ENCODE measurements at places on chromosomes 13 and 19.

- DNase-seq = no peak
Observed at GRCh38 chr13:25069236-25069635, 26.7 kb upstream of the PABPC3 start.

DNA sequence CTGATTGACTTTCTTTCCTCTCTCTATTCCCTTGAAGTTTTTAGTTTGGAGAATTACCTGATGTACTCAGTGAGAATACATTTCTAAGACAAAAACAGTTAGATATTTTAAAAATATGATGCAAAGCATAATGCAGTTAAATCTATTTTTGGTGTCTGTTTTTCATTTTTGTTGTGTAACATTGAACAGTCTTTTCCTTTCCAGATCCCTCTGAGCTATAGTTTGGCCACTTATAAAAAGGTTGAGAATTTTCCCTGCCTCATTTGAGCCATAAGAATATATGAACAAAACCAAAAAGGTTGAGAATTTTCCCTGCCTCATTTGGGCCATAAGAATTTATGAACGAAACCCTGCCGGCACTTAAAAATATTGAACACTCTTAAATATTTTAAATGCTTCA, 57.0 kb upstream of the IPO5 start:
- no peak for DNase-seq

GRCh38 chr19:44748426-44749254, at the start of gene BCL3:
Gene BCL3 (plus strand): TSS chr19:44748708. CDS start chr19:44748791, 83 bp downstream.
- DNase-seq = peak; percentile 61

- no peak for DNase-seq
Observed at GRCh38 chr13:28654276-28654675, 4.7 kb upstream of the POMP start.

- DNase-seq = no peak
Observed at GRCh38 chr13:96848286-96848685, 146.0 kb downstream of the OXGR1 start.

- no peak for DNase-seq
Observed at GRCh38 chr13:104584481-104584880, 1518.3 kb upstream of the SLC10A2 start.

GRCh38 chr13:26480246-26480855, 77.1 kb upstream of the WASF3 start:
- DNase-seq = no peak

DNA sequence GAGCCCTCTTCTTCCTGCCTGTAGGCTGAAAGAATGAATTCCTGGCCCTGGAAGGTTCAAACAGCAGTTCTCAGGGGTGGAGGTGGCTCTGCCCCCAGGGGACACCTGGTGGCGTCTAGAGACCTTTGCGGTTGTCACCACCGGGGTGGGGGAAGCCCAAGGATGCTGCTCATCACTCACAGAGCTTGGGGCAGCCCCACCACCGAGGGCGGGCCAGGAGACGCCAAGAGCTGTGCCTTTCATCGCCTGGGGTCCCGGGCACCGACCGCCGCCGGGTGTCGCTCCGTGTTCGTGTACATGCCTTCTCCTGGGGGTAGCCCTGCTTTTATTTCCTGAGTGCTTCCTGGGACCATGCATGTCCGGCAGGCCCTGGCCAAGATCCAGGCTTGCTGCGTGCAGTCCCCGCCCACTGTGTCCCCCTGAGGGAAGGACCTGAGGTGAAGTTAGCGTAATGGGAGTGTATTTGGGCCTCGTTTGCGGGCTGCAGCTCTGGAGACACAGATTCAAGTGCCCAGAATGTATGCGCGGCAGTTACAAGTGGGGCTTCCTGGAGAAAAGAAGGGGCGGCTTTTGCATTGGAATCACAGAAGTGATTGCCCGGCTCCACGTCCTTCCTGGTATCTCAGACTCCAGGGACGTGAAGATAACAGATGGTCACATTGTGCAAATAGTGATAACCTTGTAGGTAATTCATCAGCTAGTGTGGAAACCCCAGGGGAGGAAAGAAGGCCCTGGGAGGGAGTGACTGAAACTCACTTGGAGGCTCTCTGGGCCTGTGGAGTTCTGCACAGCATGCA, 7.8 kb downstream of the DOT1L start:
- peak; percentile 82 for DNase-seq

DNA sequence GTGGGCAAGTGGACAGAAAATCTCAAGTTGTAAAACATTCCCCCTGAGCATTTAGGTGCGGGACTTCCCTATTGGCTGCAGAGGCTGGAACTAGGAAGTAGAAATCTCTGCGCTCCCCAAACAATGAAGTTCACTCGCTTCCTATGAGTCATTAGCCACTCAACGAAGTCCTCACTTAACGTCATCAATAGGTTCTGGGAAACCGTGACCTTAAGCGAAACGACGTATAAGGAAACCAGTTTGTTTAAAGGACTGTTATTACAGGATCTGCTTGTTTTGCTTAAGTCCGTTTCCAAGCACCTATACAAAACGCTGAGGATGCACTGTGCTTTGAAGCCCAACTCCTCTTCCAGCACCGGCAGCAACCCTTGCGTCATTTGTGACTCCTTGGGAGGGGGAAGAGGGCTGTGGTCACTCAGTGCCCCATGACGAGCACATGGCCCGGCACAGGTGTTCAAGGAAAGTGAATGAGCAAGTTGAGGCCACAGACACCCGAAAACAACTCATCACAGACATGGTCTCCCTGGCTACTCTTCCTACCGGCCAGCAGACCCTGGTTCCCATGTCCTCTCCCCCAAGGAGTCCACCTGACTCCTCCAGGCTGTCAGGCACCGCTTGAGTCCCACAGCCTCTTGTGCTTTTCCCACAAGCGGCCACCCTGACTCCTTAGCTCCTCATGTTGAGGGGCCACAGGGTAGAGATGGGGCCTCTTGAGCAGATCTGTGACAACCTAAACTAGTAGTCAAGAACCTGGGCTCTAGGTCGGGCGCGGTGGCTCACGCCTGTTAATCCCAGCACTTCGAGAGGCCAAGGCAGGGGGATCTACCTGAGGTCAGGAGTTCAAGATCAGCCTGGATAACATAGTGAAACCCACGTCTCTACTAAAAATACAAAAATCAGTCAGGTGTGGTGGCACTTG, 4.8 kb downstream of the RPS16 start:
- DNase-seq = peak; percentile 39

GRCh38 chr13:111856571-111856970, 210.4 kb upstream of the SOX1 start:
- no peak for DNase-seq

DNA sequence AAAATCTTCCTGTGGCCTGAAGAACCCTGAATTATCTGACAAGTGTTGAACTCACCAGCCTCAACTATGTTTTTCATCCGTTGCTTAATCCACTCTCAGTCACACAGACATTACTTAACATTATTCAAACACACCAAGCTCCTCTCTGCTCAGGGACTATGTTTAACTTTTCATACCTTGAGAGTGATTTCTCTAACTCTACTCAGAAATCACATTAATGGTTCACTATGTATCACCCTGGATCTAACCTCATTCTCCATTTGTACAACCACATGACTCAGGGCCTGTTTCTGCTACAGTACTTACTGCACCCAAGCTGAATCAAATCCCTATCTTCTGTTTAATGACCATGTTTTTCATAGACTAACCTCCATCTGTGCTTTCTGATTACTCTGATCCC, 553.7 kb upstream of the PRR20A start:
- DNase-seq = no peak

- no peak for DNase-seq
Observed at GRCh38 chr13:33111414-33112110, 95.3 kb downstream of the KL start.

- DNase-seq = no peak
Observed at GRCh38 chr13:60969656-60970055, 446.0 kb downstream of the PCDH20 start.

DNA sequence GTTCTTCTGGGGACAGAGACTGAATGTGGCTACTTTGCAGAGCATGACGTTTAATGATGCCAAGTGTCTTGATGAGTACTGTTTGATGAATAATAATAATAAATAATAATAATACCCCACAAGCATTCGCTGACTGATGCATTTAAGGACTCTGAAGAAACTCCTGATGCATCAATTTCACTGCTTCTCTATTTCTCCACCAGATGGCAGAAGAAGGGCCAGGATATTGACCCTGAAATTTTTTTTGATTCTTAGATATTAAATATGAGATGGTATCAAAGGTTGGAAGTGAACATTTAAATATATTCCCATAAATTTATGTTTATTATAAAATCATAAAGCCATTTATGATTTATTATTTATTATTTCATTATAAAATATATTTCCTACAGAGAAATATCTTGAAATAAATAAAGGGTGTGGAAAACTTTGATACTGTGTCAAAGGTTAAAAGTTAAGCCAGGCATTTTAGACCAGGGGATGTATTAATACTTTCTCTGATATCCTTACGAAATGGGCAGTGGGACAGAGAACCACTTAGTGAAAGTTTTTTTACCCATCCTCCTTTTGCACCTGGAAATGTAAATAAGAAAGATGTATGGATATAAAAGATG, 170.9 kb downstream of the LACC1 start:
- DNase-seq = no peak

DNA sequence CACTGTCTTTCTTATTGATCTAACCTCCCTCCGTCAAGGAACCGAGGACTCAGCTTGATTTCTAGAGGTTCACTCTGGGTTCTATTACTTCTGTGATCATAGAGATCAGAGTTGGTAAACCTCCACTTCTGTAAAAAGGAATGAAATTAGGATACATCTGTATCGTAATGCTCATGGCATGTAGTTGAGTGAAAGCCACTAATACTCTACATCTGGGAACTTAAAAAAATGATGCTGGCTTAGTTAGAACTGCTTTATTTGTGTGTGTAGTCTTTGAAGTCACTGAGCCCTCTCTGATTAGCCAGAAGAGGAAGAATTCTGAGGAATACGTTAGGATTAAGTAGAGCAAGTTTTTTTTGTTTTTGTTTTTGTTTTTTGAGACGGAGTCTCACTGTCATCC, 140.8 kb downstream of the GGACT start:
- no peak for DNase-seq

GRCh38 chr19:13044231-13044836, 49.1 kb downstream of the NFIX start:
- no peak for DNase-seq

DNA sequence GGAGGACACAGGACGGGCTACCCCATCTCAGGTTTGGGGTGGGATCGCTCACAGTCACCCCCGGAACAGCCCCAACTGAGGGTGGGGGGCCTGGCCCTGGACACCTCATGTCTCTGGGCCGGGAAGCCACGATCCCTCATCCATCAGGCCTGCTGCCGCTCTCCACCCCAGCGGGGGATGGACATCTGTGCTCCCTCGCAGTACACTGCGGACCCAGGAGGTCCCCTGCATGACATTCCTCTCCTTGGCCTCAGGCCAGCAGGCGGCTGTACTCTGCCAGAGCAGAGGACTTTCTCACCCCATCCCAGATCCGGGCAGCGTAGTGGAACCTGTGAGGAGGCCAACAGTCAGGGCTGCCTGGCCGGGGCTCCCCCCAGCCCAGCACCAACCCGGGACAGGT, 15.5 kb downstream of the IRGC start:
- no peak for DNase-seq

DNA sequence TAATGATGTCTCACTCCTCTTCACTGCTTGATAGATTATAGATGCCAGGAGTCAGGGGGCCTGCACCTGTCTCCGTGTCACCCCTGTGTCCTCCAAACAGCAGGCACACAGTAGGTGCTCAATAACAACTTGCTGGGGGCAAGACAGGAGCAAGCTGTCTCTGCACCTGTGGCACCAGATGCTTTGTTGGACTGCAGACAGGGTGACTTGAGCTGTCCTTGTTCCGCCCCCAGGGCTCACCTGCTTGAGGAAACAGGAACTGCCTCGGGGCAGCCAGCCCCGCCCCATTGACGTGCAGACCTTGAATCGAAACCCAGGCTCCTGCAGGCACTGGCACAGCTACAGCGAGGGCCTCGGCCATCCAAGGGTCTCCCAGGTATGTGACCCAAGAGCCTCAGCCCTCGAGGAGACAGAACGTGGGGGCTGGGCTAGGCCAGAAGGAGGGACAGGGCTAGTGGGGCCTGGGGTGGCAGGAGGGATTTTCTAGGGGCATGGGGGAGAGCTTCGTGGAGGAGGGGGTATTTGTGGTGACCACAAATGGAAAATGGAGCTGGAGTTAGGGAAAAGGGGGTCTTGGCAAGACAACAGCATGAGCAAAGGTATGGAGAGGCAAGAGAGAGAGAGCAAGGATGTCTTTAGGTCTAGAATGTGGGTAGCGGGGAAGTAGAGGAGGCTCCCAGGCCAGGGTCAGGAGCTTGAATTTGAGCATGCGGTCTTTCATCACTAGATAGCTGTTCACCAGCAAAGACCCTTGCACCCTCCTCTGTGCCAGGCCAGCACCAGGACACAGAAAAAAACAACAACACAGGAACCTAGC, at the start of gene HSH2D:
HSH2D (plus strand) TSS at position 287 of the 817 bp plus-strand sequence. CDS start 5,066 bp downstream, outside the sequence.
- DNase-seq = peak; percentile 72

DNA sequence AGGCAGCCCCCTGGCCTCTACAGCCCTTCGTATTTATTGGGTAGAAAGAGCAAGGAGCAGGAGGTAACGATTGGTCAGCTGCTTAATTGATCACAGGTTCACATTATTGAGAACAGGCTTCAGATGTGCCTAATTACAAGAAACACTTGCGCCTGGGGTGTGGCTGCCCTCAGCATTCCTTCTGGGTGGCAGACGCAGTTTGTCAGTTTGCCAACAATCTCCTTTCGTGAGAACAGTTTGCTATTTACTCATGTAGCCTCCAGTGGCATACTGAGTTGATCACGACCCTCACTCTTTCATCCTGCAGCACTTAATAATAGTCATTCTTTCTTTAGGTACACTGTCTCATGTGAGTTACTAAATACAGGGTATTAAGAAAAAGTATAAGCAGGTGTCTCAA, 985.6 kb downstream of the SLITRK5 start:
- DNase-seq = no peak

- DNase-seq = no peak
Observed at GRCh38 chr19:6343462-6343861, 10.1 kb upstream of the ACER1 start.

DNA sequence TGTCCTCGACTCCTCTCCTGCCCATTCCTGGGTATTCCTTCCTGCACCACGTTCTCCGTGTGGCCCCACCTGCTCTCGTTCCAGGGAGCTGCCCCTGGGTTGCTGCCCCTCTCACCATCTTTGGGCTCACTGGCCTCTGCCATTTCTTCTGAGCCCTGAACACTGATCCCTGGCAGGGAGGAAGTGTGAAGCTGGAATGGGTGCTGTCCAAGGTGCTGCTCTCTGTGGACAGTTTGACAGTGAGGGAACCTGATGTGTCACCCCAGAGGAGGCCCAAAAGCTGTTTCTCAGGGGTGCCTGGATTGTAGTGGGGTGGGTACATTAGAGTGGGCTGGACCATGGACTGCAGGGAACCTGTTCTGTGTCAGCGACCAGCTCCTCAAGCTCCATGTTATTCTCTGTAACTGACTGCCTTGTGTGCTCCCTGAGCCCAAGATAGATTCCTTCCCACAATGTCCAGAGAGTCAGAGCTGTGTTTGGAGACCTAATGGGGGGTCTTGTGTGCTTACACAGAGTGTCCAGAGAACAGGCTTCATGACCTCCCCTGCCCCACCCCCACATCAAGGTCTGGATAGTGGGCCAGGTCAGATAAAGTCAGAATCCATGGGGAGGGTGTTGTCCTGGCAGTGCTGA, 7.2 kb upstream of the CEACAM8 start:
- peak; percentile 7 for DNase-seq

GRCh38 chr19:53432088-53432661, 391 bp downstream of the ZNF761 start:
- peak; percentile 19 for DNase-seq
